AG09309 (cell line): ENCODE measurements at places on chromosomes 1 and 21.

- DNase-seq = no peak
Observed at GRCh38 chr1:241640867-241641622, 876 bp upstream of the CHML start.

- no peak for DNase-seq
Observed at GRCh38 chr1:226293553-226293920, 15.4 kb downstream of the LIN9 start.

DNA sequence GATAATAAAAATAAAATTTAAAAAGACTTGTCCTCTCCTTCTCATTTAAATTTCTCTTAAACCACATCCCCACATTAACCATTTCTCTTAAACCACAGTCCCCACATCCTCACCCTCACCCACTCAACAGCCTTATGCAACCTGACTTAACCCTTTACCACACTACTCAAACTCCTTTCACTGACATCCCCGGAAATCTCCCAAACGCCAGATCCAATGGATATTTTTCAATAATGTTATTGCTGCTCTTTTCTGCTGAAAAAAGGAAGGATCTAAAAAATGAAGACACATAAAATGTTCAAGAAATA is 54.2 kb upstream of the EEIG2 start:
- no peak for DNase-seq

- no peak for DNase-seq
Observed at GRCh38 chr1:59640851-59641250, 173.9 kb upstream of the HOOK1 start.
